Stimulated activated CD8-positive, alpha-beta memory T cell treated with anti-CD3 and anti-CD28 coated beads, Interleukin-12 subunit alpha, Interleukin-12 subunit beta, amount 100 ng/mL, for 4 hours (primary cell): ENCODE measurements at places on chromosomes 1 and 21.

DNA sequence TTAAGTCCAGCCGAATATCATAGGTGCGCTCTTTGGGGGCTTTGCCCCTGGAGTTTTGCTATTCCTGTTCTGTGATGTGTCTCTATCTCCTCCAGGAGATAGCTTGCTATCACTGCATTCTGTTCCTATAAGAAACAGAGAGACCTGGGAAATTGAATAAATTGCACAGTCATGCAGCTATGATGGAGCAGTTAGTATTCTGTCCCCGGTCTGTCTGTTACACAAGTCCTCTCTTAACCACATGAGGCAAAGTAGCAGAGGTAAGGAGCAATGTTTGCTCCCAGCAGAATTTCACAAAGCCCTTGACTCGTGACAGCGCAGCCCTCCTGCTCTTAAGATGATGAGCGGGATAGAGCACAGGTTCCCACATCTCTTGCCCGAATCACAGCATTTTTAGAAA lies 63.9 kb upstream of the GRHL3 start:
- no peak for DNase-seq

GRCh38 chr1:200899015-200899386 lies 4.3 kb downstream of the INAVA start:
- no peak for DNase-seq

GRCh38 chr1:41724248-41724647 lies 194.5 kb downstream of the HIVEP3 start:
- no peak for DNase-seq

GRCh38 chr1:212504171-212504803 lies 71.6 kb downstream of the NENF start:
- DNase-seq, result no peak

DNA sequence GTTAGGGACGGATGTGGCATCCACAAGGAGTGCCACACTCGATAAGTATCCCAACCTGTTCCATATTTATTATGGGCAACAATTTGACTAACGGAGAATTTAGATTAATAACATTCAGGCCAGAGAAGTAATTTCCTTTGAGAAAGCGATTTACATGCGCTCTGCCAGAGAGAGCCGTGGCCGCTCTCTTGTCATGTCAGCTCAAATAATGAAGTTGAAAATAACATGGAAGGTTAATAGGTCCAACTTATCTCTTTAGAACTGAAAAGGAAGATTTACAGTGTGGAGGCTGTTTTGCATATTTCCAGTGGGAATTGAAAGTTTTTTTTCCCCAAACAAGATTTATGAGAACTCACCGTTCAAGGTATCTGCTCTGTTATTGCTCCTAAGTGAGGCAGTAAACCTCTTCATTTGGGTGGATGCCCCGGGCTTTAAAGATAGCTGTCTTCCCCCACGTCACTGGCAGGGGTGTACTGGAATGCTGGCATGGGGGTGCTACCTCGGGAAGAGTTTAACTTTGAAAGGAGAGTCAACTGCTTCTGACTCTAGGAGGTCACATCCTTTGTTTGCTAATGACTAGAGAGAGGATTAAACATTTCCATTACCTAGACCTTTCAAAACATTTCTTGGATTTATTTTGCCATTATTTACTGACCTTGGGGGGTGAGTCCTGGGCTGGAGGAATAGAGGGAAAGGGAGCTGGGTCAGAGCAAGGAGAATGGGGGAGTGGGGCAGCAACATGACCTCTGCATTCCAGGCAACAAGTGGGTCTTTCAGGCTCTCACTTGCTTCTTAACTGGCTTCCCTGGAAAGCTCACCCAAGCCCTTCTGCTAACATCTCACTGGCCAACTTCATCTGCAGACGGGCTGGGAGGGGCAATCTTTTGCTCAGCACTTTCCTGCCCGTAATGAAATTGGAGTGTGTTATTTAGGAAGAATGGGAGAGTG lies 204.2 kb downstream of the CAMTA1 start:
- no peak for DNase-seq

GRCh38 chr1:59803458-59804038 lies 11.2 kb upstream of the HOOK1 start:
- DNase-seq, result no peak

DNA sequence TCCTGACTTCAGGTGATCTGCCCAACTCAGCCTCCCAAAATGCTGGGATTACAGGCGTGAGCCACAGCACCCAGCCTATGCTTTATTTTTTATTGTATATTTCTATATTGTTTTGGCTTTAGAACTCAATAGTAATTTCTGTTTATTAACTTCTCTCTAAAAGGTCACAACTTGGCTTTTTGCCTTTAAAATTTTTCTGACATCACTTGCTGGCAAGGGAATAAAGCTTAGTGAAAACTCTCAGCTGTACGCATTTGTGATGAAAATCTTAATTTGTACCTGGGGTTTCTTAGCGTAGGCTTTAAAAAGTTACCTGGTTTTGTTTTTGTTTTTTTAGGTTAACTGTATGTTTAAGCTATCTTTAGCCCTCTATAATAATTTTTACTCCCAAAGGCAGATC lies 36.2 kb downstream of the B3GALNT2 start:
- no peak for DNase-seq

- DNase-seq, result no peak
Observed at GRCh38 chr1:45925728-45926287, 122.4 kb downstream of the MAST2 start.

DNA sequence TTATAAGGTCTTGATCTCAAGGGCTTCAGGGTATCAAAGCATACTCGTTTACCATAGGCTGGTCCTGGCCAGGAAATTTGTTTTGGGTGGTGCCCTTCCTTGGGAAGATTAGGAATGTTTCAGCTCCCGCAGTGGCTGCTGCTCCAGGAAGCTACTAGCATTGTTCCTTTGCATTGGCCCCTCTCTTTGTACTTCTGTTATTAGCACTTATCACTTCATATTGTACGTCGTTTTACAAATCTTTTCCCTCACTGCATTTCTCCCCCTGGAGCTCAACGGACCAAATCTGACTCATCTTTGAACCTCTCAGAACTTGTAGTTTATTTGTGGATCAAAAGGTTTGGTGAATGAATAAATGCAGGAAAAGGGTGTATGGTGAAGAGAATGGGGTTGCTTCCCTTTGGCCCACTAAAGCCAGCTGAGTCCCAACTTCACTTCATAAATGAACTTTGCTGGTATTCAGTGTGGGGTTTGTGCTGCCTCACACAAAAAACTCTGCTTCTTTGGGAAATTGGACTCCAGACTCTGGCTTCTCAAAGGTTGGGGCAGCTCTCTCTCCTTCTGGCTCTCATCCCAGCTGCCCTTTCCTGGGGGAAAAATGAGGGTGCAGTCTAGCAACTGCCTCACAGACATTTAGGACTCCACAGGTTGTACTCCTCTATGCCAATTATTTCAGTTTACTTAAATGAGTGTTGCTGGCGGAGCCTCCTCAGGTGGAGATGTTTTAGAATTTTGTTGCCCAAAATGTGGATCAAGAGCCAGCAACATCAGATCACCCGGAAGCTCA lies 5.9 kb downstream of the GNAT2 start:
- no peak for DNase-seq

DNA sequence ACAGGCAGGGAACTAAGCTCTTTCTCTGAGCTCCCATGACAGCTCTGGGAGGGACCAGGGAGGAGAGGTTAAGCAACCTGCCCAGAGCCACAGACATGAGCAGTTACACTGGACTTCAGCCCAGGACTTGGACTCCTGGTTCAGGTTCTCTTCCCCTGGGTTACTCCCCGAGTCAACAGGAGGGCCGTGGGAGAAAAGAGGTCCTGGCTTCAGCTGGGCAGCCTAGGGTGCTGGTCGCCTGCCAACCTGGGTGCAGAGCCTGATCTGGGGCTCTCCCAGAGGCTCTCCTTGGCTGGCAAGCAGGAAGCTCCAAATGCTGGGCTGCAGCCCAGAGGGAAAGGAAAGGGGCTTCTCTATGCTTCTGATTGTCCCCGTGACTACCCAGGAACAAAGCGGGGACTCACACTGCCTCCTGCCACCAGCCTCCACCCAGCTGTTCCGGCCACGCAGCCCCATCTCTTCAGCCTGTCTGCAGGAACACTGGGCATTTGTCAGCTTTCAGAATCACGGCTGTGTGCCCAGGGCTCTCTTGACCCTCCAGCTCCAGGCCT lies 141.8 kb downstream of the HIVEP3 start:
- DNase-seq, result no peak

- DNase-seq, result no peak
Observed at GRCh38 chr1:90716552-90717355, at the start of gene BARHL2. Gene BARHL2, minus strand, starts transcription at chr1:90717302. Its CDS starts 107 bp downstream, at chr1:90717195.

DNA sequence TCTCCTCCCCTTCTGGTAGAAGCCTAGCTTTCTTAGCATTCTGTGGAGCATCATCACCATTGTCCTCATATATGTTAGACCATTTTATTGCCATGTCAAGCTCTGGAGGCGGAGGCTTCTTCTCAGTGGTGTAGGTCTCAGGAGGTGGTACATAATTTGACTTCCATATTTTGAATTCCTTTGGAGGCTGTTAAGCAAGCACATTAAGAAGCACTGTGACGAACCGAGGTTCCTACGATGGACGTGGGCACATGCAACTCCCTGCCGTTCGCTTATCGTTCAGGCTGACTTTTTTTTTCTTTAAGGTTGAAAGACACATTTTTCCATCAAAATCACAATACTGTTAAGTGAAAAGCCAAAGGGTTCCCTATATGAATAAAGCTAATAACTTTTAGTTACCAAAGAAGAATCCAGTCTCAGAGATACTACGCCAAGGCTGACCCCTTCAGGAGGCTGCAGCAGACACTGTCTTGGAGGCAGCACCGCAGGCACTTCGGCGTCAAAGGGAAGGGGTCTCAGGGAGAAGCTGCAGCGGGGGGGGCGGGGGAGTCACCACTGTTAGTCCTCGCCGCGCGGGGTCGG lies 835 bp downstream of the C1orf52 start:
- no peak for DNase-seq

DNA sequence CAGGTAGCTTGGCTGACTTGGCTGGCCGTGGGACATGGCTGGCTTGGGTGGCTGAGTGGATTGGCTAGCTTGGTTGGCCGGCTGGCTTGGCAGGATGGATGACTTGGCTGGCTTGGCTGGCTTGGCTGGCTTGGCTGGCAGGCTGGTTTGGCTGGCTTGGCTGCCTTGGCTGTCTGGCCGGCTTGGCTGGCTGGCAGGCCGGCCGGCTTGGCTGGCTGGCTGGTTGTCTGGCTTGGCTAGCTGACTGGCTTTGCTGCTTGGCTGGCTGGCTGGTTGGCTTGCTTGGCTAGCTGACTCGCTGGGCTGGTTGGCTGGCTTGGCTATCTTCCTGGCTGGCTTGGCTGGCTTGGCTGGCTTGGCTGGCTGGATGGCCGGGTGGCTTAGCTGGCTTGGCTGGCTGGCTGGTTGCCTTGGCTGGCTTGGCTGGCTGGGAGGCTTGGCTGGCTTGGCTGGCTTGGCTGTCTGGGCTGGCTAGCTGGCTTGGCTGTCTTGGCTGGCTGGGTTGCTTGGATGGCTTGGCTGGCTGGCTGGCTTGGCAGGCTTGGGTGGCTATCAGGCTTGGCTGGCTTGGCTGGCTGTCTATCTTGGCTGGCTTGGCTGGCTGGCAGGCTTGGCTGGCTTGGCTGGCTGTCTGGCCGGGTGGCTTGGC lies 129.7 kb upstream of the FAM72C start:
- DNase-seq, result no peak

GRCh38 chr1:193471981-193472380 lies 285.6 kb upstream of the B3GALT2 start:
- DNase-seq, result no peak

DNA sequence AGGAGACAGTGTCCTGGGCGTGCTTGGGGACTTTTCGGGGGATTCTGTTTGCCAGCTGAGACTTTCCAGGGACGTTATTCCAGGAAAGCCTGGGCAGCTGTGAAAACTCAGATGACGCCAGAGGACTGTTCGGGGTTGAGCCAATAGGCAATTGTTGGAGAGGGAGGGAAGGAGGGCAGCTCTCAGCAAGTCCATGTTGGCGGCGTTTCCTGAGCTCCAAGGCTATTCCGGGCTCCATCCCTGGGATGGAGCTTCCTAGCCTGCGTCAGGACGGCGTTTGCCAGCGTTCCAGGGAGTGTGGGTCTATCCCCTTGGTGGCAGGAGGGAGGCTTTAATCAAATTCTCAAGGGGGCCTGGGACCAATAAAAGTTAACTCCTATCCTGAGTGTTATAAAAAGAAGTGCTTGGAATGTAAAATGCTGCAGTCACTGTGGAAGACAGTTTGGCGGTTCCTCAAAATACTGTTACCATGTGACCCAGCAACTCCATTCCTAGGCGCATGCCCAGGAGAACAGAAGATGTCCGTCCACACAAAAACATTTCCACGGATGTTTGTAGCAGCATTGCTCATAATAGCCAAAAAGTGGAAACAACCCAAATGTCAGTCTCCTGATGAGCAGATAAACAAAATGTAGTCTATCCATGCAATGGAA lies 15.2 kb downstream of the SLC27A3 start:
- DNase-seq, result no peak

GRCh38 chr1:6466023-6466422 lies at the start of gene TNFRSF25:
Gene TNFRSF25, minus strand, starts transcription at chr1:6466173. Its CDS starts 66 bp downstream, at chr1:6466107.
- no peak for DNase-seq

DNA sequence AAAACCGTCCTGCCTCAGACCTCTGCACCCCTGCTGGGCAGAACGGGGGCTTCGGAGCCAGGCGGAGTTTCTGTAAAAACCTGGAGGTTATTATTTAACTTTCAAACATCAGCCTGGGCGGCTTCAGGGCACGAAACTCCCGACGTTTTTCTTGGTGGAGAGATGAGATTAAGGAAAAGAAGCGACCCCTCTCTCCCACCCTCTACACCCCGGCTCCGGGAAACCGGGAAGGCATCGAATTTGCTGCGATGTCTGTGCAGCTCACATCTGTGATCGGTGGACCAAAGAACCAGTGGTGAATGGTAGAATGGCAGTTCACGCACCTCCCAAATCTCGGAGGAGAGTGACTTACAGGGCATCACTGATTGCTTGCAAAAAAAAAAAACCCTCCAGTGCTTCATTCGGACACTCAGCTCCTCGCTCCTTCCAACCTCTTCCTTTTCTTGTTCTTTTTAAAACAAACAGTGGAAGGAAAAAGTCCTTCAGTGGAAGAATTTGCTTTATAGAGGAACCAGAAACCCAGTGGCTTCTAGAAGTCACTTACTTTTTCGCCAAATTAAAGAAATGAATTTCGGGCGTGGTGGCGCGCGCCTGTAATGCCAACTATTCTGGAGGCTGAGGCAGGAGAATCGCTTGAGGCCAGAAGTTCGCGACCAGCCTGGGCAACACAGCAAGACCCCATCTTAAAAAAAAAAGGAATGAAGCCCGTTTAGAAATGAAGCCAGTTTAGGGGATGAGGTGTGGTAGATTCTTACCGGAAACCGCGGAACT lies 884 bp downstream of the PHACTR4 start:
- DNase-seq, result no peak

GRCh38 chr1:229454056-229454455 lies 20.2 kb upstream of the ACTA1 start:
- no peak for DNase-seq

DNA sequence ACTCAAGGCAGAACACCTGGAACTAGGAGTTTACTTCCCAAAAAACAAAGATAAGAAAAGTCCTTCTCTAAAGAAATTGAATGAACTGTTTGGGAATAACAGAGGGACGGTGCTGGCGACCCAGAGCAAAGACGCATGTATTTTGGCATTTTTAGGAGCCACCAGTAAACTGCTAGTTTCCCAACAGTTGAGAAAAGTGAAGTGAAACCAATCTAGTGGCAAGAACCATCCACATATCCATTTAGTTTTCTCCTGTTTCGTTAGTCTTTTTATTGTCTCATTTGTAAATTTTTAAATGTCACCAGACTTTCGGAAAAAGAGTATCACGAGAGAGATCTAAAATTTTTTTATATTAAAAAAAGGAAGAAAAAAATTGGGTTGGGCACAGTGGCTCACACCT lies 30.2 kb downstream of the ODF2L start:
- no peak for DNase-seq
